ENCODE measurements at places on chromosomes 7 and 10.

GRCh38 chr7:24158975-24159374 lies 125.0 kb upstream of the NPY start:
- no peak for DNase-seq

- no peak for DNase-seq
Observed at GRCh38 chr7:45679516-45679915, 105.3 kb downstream of the ADCY1 start.

- no peak for DNase-seq
Observed at GRCh38 chr7:5597772-5598171, 174.1 kb upstream of the TNRC18 start.

DNA sequence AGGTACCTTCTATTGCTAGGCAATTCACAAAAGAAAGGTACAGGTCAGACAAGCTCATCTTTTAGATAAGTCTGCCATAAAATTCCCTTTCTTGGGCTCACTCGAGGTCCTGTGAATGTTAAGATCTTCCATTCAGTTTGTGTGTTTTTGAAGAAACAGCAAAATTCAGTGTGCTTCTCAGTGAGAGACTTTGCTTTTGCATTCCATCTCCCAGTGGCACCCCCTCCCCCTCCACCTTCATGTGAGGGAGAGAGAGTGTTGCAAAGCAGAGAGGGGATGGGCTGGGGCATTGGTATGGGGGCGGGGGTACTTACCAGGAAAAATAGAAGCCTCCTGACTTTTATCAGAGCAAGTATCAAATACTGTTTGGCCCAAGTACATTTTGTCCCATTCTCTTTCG lies 3.8 kb upstream of the TECTB start:
- no peak for DNase-seq

GRCh38 chr10:50510517-50511473 lies 113.0 kb downstream of the SGMS1 start:
- DNase-seq, result no peak

DNA sequence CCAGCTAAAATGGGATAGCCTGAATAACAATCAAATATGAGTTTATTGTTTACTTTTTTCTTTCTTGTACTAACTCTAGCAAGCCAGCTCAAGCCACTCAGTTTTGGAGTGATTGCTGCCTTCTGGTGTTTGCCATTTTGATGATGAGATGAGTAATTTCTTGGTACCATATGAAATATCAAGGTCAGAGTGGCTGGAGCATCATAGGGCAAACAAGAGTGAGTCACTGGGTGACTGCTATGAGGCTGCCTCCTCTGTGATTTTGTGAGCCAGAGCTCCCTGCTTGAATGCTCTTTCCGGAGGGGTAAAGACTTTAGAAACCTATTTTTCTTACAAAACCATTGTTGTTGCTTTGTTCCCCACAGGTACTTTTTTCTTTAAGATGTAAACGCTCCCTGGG lies 295.6 kb downstream of the PRKG1 start:
- DNase-seq, result no peak

DNA sequence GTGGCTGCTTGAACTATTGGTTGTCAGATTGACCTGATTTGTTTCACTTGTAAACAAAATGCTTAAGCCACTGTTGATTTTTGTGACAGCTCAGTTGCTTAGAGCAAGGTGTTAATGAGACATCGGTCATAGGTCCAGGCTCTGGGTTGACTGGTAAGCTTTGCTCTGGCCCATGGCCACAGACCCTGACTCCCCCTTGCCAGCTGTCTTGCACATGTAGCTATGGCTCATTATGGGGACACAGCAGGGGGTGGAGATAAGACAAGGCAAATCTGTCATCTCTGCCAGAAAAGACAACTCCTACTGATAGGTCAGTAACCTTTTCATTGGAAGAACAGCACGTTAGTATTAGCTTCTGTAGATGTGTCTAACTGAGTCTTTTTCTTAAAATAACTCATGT lies 95.3 kb downstream of the KAT6B start:
- DNase-seq, result no peak

- no peak for DNase-seq
Observed at GRCh38 chr7:8014399-8014798, 45.8 kb downstream of the GLCCI1 start.

- DNase-seq, result no peak
Observed at GRCh38 chr10:99443500-99443899, 13.1 kb upstream of the GOT1 start.

DNA sequence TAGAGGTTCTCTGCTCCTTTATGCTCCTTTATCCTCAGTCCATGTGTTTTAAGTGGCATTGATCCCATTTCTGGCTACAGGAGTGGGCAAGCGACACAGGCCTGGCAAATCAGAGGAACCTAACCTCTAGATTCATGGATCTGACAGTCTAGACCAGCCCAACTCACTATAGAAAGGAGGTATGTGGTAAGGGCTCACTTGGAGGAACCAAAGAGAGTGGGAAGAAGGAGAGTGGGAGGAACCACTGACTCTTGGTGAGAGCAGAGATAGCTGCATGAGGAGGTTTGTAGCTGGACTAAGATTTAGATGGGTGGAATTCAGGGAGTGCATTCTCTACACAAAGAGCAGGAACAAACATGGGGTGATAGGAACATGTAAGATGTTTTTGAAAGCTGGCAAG lies 11.6 kb upstream of the FRAT1 start:
- no peak for DNase-seq

- DNase-seq, result no peak
Observed at GRCh38 chr10:69780077-69780476, 21.6 kb upstream of the COL13A1 start.

- no peak for DNase-seq
Observed at GRCh38 chr7:43943417-43944187, 17.4 kb downstream of the UBE2D4 start.

DNA sequence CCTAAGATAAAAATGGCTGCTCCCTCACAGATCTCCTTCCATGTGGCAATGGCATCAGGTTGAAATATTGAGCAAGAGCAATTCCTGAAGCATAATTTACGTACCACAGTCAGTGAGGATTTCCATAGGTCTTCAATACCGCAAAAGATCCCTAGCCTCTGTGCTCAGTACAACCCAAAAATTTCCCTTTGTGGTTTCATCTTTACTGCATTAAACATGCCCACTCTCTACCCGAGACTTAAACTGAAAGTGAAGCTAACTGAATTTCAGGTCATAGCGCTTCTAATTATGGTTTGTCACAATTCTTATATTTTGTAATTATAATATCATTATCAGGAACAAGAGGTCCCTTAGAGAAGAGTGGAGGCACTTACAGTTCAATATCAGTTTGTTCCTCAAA lies 1071.1 kb downstream of the XPNPEP1 start:
- no peak for DNase-seq

DNA sequence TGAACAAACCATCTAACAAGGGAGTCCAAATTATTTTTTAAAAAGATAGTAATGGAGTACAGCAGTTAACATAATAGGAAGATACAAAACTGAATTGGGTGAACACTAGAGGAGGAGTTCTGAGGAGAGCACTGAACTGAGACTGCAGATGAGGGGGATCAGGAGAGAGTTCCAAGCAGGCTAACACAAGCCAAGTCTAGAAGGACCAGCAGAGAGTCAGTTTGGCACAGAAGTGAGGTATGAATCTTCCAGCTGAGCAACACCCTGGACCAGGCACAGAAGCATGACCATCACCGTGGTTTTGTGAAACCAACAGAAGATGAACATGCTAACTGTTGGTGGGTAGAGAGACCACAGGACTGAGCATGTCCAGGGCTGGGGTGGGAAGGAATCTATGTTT lies 30.8 kb upstream of the PLCE1 start:
- no peak for DNase-seq

DNA sequence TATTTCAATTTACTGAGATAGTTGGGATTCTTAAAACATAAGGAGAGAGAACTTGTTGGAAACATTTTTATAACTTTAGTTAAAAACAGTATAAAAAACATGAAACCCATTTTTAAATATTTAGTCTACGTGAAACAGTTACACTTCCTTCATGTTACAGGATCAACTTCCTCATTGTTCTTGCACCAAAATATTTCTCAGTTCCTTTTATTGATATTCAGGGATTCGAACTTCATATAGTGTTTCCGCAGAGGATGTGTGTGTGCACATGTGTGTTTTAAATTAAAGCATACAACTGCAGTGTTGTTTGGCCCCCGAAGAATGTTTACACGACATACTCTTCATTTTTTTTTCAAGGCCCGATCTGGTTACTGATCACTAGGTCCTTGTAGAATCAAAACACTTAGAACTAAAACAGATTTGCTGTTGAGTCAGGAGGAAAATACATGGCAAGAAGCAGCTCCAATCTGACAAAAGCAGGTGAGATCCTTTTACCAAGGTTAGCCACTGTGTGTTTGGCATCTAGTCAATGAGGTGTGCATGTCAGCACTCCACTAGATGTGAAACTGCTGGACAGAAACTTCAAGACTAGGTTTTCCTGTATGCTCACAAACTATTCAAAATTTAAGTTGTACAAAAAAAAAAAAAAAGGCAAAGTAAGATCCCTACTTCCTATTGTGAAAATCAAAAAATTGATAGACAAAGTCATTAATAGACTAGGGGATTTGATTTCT lies 60.4 kb downstream of the INSYN2A start:
- DNase-seq, result no peak

DNA sequence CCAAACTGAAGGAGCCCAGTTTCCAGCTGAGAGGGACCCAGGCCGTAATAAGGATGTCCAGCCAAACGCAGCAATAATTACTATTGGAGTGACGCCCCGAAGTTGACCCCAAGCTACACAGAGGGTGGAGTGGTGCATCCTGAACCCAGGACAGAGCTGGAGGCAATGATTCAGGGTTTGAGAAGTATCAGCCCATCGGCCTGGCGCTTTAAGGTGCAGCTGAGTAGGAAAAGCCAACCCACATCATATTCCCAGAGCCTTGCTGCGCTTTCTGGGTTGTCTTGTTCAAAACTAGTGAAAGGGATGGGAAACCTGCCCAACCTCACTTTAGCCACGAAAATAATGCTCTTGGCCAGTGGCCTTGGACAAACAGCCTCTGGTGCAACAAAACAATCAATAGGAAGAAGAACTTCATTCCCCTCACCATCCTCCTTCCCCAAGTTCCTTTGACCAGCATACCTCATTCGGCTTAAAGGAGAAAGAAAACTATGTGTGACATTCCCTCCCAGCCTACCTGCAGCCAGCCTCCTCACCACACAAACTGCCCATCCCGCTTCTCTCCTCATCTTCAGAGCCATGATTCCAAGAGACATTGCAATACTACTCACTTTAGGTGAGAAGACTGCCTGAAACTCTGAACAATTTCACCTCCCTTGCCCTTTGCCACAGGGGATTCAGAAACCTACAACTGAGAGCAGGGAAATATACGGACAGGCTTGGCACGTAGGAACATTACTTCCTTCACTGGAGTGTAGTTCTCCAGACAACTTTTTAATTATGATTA lies 217.2 kb upstream of the MKLN1 start:
- no peak for DNase-seq

DNA sequence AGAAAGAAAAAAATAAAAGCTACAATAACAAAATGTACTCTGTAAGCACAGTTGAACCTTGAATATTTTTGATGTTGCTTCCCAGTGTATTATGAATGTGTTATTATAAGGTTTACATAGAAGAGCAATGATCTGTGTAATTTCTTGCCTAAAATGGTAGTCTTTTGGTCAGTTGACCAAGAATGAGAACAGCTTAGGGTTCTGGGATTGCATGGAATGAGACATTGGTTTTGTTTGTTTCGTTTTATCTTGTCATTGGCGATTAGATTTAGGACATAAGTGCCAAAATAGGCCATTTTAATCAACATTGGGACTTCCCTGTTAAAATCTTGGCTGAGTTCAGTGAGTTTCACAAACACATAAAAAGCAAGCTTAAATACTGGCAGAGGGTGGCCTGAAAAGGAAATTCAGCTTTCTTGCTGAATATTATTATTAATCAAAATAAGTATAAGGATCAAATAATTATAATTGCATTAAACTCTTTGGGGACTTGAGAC lies 49.1 kb upstream of the GLCCI1 start:
- DNase-seq, result no peak

- no peak for DNase-seq
Observed at GRCh38 chr7:24115661-24116060, 168.3 kb upstream of the NPY start.

DNA sequence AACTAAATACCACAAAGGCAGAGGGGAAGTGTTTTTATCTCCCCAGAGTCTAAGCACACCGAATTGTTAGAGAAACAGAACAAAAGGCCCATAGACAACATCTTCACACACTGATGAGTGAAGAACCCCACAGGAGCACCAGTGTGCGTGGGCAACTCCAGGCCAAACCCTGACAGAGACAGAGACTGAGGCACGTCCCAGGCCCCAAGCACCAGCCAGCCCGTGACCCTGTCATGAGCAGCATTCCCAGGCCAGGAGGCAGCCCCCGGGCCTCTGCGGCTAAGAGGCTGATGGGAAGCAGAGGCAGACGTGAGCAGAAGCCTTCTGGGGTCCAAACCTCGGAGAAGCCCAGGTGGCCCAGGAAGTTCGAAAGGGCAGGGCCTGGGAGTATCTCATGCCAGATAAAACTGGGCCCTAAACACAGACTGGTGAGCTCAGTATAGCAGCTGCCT lies 184.4 kb downstream of the TCERG1L start:
- DNase-seq, result no peak

GRCh38 chr10:111944331-111944730 lies 239.2 kb downstream of the GPAM start:
- DNase-seq, result no peak

DNA sequence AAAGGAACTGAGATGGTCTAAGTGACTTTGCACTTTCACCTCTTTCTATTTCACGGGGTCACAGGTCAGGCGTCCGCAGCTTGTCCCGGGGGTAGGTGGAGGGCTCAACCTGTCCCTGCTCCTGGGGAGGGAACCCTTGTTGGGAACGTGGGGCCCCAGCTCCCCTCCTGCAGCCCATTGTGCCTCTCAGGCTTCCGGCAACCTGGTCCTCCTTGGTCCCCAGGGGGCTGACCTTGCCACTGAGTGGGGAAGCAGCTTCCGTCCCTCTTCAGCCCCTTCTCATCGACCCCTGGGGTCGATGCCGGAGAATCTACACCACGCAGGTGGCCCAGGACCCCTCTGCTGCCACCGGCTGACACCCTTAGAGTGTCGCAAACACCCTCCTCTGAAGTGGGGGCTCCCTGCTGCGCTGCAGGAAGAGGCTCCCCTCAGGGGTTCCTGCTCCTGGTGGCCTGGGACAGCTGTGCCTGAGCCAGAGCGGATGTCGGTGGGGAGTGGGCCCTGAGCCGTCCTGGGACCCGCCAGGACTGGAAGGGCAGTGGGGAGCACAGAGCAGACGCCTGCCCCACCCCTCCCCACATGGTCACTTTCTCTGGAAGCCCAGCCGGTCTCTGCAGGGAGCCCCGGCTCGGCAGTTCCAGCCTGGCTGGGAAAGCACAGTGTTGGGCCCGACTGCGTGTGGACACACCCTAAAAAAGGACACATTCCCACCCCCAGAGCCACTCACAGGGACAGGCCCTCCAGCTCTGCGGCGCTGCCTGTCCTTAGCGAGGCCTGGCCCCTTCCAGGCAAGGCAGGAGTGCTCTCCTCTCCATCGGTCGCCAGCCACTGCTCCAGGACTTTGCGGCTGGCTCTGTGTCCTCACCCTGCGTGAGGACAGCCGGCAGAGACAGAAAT lies 357.5 kb upstream of the SHH start:
- no peak for DNase-seq

GRCh38 chr7:43387932-43388331 lies 195.0 kb upstream of the STK17A start:
- DNase-seq, result no peak
